ENCODE measurements at places on chromosomes 16 and 17.

- DNase-seq: no peak
Measured at GRCh38 chr17:29648005-29648404, 25.3 kb upstream of the CORO6 start.

DNA sequence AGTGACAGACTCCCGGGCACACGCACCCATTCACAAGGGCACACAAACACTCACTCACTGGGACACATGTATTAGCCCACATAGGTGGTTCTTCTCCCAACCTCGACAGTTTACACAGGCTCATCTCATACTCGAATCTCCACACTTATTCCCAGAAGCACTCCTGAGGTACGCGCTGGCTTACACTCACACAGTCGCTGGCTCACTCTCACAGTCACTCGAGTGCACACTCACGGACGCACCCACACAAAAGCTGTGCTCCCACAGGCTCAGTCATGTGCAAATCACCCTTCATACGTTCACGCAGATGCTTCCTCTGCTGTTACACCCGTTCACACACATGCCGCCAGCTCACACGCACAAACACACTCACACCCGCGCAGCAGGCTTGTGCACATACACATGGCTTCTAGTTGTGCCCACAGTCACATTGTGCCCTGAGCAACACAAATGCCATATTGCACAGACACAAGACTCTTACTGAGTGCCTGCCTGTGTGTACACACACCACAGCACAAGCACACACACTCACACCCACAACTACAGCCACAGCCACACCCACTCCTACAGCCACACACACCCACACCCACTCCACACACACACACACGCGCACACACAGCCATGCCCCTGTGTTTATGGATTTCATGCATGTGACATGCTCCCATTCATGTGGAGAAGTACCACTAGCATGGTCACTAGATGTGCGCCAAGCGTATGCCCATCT is 8.4 kb upstream of the PRR29 start:
- no peak for DNase-seq

DNA sequence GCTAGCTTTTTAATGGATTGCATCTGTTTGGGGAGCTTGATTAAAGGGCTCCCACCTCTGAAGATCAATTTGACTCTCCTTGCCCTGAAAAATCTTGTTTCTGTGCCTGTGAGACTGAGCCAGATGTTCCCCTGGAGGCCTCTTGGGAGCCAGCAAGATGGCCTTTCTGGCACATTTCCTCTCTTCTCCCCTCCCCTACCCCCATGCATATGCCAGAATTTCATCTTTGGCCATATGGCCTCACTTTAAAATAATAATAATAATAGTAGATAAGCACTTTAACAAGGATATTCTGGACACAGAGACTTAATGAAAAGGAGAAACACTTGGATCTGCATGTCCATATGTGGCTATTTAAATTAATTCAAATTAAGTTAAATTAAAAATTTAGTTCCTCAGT is 144.1 kb upstream of the CES5A start:
- DNase-seq: peak; percentile 74

GRCh38 chr16:9798474-9798873 is 383.8 kb downstream of the GRIN2A start:
- no peak for DNase-seq
